NCI-H510A (cell line): ENCODE measurements at places on chromosomes 13 and 19.

GRCh38 chr19:41175801-41176777 is 16.9 kb upstream of the CYP2S1 start:
- no peak for DNase-seq

DNA sequence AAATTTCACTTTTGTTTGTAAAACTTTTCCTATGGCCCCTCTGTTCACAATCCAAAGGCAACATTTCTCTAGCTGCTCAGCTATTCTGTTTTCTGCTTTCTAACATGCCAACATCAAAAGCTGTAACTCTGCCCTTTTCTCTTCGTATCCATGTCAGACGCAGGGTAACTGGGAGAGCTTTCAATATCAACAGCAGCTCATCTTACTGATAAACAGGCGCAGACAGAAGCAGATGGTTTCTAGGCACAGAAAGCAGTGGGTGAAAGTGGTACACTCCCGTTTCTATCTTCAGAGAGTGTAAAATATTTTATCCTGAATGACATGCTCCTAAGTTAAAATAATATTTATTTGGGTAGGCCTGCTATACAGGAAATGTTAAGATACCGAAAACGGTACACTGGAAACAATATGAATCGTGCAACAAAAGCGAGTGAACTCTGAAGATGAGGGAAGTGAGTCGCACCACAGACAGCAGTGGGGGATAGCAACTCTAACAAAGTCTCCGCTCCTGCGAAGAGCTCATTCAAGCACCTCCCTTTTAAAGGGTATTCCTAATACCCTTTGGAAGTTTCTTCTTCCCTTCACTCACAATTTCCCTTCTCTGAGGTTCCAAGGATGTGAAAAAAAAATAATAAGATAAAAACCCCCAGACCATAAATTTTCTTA is 798.3 kb downstream of the GPC5 start:
- DNase-seq: peak; percentile 33

- no peak for DNase-seq
These were observed 163.2 kb downstream of the TEX29 start for GRCh38 chr13:111483621-111483987.

GRCh38 chr13:32878163-32878562 is 138.1 kb upstream of the KL start:
- no peak for DNase-seq
